ENCODE measurements at places on chromosomes 1 and 21.

DNA sequence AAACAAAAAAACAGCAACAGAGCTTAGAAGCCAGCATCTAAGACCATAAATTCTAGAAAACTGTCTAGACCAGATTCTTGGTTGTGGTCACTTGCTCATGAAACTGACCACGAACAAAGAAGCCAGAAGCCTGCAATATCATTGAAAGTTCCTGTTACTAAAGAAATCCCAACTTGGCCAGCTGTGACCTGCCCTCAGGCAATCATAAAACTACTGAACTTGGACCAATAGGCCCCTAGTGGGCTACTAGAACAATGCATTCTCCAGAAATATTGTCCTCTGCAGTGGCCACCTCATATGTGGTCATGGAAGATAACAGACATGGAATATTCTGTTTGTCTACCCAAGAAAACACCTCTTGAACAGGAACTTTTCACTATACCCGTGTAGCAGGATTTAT, 87.7 kb downstream of the SPATA17 start:
- no peak for DNase-seq

- DNase-seq, result no peak
These were observed 84.1 kb downstream of the TM2D1 start for GRCh38 chr1:61640531-61641530.

GRCh38 chr1:112504001-112504660, 4.6 kb upstream of the WNT2B start:
- DNase-seq, result no peak

GRCh38 chr1:207892764-207893163, 18.2 kb downstream of the CD34 start:
- DNase-seq, result no peak

DNA sequence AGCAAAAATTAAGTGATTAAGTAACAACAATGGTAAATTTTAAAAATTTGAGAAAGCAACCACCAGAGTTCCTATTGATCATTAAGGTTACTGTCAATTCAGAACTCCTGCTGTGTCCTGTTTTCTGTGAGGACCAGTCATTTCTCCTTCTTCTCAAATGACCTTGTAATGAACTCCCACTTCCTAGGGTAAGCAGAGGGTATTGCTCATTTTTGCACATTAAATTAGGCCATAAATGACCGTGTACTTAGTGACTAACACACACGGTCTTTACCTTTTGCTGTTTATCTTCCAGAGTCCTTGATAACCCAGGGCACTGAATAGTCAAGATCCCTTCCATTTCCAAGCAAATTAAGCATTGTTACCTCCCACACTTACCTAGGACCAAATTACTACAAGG, 227.5 kb upstream of the LYPLAL1 start:
- no peak for DNase-seq

- no peak for DNase-seq
These were observed at the start of gene BECN2 for GRCh38 chr1:241957692-241958494. Gene BECN2, plus strand, starts transcription at chr1:241957767. Its CDS starts 0 bp downstream, at chr1:241957767.

GRCh38 chr1:58144698-58145270, 401.7 kb downstream of the OMA1 start:
- no peak for DNase-seq

DNA sequence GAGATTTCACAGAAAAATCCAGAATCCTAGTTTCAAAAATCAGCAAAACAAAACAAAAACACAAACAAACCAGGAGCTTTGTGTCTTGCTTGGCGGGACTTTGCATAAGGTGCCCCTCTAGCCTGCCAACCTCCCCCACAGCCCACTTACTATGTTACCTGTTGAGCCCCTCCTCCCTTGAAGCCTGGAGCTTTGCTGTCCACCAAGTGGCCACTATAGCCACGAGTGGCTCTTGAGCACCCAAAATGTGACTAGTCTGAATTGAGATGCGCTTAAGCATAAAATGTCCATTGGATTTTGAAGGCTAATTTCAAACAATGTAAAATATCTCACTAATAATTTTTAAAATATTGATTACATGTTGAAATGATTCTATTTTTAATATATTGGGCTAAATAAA, 12.2 kb downstream of the TFAP2E start:
- no peak for DNase-seq

- no peak for DNase-seq
These were observed 17.1 kb downstream of the RNF220 start for GRCh38 chr1:44422161-44422560.

- DNase-seq, result peak; percentile 63
These were observed 607 bp upstream of the LGR6 start for GRCh38 chr1:202192770-202193613.

DNA sequence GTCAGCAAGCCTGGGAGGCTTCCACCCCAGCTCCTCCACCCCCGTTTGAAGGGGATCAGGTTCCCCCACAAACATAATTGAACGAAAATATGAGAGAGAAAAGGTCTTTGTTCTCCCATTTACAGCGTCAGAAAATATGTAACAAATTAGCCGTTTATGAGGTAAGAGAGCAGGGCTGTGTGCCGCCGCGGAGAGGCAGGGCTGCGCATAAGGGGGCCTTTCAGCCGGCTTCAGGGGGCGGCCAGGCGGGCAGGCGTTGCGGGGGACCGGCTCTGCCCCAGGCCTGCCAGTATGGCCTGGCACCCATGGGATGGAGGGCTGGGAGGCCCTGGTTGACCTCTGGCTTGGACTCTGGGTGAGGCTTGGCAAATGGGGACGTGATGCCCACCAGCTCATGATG, 179.3 kb downstream of the TRABD2B start:
- no peak for DNase-seq

- no peak for DNase-seq
These were observed 1.3 kb downstream of the LRRC38 start for GRCh38 chr1:13512472-13512871.

- no peak for DNase-seq
These were observed 363.2 kb downstream of the OMA1 start for GRCh38 chr1:58183286-58183685.

DNA sequence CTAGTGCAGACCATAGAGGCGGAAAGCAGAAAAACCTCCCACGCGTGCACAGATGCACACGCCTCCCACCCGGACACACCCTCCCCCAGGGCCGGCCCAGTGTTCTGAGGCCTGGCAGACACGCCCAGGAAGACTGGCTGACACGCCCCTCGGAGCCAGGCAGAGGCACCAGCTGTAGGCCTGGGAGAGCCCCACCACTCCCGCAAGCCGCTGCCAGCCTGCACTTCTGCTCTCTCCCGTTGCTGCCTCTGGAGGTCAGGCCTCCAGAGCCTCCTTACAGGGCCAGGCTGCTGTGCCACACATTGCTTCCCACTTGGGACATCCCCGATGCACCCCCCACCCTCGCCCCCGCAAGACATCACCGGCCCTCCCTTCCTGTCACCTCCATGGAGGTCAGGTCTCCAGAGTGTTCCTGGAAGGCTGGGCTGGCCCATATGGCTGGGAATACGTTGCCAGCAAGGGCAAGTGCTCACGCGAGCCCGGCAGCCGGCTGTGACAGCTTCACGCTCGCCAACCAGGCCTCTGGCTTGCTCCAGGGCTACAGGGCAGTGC, 40.4 kb downstream of the CASZ1 start:
- DNase-seq, result peak; percentile 83

DNA sequence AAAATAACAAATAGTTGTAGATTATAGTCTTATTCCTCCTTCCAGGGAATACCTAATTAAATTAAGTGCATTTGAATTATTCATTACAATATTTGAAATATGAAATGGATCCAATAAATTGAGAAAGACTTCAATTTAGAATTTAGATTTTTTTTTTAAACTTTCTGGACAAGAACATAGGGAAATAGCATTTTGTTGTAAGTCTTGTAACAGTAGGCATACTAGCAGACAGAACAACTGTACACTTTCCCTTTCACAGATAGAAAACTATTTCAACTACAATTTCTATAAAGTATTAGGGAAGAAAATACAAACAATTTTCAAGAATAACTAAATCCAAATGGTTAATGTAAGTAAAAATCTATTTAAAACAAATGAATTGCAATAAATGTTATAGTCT, 577.5 kb downstream of the USP25 start:
- DNase-seq, result no peak

- no peak for DNase-seq
These were observed 5.9 kb downstream of the TTC39A start for GRCh38 chr1:51324251-51325010.

GRCh38 chr1:29235955-29236711, at the start of gene PTPRU:
Gene PTPRU, plus strand, starts transcription at chr1:29236522. Its CDS starts 123 bp downstream, at chr1:29236645.
- peak; percentile 87 for DNase-seq

- DNase-seq, result no peak
These were observed 112.8 kb downstream of the RIPK4 start for GRCh38 chr21:41653954-41654491.

GRCh38 chr21:15751037-15751436, 21.3 kb downstream of the USP25 start:
- no peak for DNase-seq

GRCh38 chr1:145955436-145955835, 2.4 kb downstream of the LIX1L start:
- DNase-seq, result no peak

All from natural killer cell (primary cell).